ENCODE measurements at places on chromosomes 16 and 17. TPM values are rescaled to one million over a fixed set of nuclear protein-coding genes. Genes with fewer than 3 reads are reported as not detected.

GRCh38 chr17:6134721-6135120 is 64.5 kb downstream of the WSCD1 start:
- DNase-seq = no peak

- peak; percentile 69 for DNase-seq
Observed at GRCh38 chr16:84484579-84485254, 19.7 kb downstream of the MEAK7 start.

- no peak for DNase-seq
Observed at GRCh38 chr16:57508035-57508425, 21.7 kb upstream of the DOK4 start.

GRCh38 chr17:71099003-71099714 is 929.8 kb downstream of the KCNJ2 start:
- DNase-seq = no peak

CDC42EP4 gene
- total RNA-seq = 75.9 TPM

DNA sequence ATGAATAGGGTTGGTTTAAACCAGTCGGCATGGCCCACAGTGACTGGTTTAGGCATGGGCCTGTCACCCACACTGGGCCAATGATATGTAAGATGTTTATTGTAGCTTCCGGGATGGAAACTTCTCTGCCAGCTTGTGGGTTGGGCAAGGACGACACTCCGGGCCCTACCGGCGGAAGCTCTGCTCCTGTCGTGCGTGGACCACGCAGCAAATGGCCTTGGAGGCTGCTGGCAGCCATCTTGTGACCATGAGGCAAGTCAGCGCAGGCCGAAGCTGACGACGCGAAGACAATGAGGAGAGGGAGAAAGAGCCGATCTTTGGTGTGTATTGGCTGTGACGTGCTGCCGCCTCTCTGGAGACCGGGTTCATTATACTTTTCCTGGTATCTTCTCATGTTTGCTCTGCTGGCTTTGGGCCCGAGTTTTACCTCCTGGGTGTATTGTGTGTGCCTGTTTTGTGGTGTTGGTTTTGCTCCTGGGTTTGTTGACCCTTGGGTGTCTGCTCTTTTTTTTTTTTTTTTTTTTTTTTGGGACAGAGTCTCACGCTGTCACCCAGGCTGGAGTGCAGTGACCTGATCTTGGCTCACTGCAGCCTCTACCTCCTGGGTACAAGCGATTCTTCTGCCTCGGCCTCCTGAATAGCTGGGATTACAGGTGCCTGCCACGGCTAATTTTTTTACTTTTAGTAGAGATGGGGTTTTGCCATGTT is 15.4 kb downstream of the SLC25A10 start:
- peak; percentile 88 for DNase-seq

PERCC1 gene
- total RNA-seq = 0.34 TPM

COX6A2 gene
- 0.80 TPM for total RNA-seq
